ENCODE measurements at places on chromosomes 5 and 9.

DNA sequence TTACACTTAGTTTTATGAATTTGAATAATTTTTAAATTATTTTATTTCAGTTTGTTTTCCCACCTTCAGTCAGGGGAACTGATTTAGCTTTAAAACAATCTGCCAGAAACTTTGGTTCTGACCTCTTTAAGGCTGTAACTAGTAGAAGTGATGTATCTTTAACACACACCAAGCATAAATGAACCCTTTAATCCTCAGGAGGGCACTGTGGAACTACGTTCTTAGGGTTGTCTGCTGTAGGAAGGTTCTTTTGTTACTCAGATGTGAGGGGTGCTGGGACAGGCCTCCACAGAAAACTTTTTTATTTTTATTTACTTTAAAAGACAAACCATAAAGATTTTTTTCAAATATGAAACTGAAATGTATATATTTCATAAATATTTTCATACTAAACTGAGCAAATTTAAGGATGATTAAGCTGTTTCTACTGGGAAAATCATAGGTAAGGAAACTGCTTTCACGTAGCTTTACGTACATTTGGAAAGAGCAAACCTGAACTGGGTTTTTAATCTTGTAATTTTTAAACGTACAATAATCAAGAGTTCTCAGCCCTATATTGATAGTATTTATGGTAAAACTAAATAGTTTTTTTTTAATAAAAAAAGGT lies 5.3 kb downstream of the KLF4 start:
- peak; percentile 31 for DNase-seq

DNA sequence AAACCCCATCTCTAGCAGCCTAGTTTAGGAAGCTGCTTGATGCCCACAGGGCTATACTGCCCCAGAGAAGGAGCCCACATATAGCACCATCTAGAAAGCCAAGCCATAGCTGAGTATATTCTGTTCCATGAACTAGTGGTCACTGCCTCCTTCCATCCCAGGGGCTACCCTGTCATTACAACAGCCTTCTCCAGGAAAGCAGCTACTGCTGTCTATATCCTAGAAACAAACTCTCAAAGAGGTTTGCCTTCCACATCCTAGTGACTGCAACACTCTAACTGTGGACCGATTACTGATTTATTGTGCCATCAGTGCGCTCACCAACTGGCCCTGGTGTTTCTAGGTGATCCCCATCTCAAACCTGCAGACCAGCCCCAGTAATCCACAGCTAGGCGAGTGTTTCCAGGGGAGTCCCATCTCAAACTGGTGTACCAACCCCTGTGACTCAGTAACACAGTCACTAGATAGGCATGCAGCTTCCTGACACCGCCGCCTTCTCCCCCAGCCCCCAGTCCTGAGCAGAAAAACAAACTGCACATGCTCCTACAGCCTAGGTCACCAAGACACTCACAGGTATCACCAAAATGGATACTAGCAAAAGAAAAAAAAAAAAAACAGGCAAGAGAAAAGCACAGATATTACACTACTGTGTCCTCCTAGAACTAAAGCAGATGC lies 14.8 kb downstream of the SPTLC1 start:
- DNase-seq, result no peak

GRCh38 chr9:71763832-71764231 lies 4.5 kb downstream of the CEMIP2 start:
- DNase-seq, result no peak

GRCh38 chr9:34254141-34254913 lies 74.7 kb downstream of the KIF24 start:
- DNase-seq, result no peak

GRCh38 chr5:133404724-133405123 lies 207.6 kb downstream of the FSTL4 start:
- no peak for DNase-seq

DNA sequence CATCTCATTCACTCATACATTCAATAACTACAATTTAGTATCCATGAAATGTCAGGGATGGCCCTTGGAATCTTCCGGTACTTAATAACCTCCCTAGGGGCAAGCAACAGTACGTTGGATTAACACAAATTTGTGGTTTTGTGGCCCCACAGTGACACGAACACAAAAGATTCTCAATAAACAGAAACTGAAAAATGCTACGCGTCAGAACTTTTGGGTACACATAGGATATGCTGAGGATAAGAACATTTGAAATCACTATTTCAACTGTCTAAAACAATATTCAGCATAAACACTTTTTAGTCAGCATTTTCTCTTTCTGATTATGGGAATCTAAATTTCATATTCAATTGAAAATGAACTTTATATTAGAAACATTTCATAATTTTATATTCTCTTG lies 107.0 kb upstream of the GPR151 start:
- DNase-seq, result no peak

DNA sequence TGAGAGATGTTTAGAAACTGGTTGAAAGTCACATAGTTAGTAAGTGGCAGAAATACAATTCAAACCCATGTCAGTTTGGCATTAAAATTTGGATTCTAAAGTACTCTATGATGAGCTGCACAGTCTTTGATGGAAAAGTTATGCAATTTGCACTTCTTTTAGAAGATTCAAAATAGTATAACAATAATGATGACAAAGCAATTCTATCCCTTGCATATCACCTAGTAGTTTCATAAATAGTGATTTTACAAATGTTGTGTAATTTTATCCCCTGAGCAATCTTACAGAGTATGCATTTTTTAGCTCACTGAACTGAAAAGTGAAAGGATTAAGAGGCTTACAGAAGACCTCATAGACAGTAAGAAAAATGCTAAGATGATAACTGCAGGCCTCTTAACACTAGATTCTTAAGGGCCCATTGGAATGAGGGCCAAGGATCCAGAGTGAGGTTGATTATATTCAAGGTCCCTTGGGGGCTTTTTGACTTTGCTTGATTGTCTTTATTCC lies 3.7 kb downstream of the C5orf46 start:
- no peak for DNase-seq

DNA sequence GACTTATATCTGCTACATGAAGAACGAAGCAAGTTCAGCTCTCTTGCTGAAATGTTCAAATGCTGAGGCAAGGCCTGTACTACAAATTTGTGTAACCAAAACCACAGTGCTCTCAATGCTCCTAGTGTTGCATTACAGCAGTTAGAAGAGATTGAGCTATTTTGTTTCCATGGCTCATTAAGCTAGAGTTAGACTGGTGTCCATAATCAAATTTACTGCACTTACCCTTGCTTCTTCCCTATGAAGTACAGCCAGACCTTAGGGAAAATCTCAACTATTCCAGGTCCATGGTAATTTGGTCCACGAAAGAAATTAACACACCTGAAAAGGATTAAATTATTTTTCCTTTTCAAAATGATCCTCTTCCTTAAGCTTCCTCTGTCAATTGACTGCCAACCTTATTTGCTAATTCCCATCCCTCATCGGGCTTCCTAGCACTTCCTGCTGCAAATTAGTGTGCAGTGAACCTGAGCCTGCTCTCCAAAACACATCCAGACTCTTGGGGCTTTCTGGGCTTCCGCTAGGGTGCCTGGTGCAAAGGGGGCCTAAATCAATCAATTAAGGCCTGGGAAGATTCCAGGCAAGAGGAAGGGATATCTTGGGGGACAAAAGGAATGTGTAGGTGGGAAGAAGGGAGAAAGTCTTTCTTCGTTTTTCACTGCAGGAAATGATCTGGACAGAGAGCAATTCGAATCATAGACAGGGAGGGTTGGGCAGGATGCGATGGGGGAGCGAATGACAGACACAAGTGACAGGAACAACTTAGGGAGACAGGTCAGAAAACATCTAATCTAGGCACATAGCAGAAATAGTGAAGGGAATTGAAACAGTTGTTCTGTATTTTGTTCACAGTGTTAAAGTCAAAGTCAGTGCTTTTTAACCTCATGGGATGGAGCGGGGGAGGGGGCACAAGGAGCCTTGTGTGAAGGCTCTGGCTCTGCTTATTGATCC lies 542.4 kb downstream of the RAB3C start:
- no peak for DNase-seq

- DNase-seq, result no peak
These were observed 263.5 kb upstream of the ANKRD55 start for GRCh38 chr5:56496581-56497063.

DNA sequence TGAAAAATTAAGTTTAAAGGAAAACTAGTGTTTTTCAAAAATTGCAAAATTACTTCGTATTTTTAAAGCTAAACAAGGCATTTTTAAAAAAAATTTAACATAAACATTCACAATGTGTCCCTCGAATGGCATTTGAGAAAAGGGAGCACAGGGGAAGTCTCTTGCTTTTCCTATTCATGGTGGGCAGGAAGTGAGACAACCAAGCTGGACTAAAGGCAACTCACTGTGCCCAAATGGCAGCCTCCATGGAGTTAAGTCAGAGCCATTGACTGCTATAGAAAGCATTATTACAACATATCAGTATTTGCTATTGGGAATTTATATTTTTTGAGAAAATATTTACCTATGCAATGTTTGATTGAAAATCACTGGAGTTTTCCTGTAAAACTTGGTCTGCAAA lies 8.3 kb downstream of the HNRNPH1 start:
- DNase-seq, result no peak

DNA sequence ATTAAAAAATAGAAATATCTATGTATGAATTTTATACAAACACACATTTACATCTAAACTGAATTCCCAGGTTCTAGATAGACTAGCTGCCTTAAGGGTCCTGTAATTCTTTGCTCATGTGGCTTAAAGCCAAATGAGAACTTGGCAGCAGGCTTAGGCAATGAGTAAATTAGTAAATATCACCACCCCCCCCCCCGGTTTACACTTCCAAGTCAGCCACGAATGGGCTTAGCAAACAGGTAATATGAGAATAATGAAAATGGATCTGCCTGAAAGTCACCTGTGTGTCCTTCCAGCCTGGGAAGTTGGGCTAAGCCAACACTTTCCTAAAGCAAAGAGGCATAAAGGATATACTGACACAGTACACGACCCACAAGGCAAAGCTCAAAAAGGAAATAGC lies 108.6 kb downstream of the KLHL3 start:
- DNase-seq, result no peak

- DNase-seq, result no peak
These were observed 440.0 kb downstream of the SEMA5A start for GRCh38 chr5:9105851-9106250.

DNA sequence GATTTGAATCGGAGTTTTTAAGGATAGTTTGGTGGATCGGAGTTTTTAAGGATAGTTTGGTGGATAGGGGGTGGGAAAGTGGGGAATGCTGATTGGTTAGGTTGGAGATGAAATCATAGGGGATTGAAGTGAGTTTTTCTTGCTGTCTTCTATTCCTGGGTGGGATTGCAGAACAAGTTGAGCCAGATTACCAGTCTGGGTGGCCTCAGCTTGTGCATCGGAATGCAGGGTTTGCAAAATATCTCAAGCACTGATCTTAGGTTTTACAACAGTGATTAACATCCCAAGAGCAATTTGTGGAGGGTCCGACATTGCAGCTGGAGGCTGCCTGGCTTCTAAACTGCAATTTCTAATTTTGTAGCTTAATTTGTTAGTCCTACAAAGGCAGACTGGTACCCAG lies 23.1 kb upstream of the NXNL2 start:
- DNase-seq, result no peak

- DNase-seq, result no peak
These were observed 447.7 kb downstream of the KIF4B start for GRCh38 chr5:155461304-155461703.

GRCh38 chr9:5554254-5554653 lies 43.9 kb downstream of the PDCD1LG2 start:
- DNase-seq, result no peak

DNA sequence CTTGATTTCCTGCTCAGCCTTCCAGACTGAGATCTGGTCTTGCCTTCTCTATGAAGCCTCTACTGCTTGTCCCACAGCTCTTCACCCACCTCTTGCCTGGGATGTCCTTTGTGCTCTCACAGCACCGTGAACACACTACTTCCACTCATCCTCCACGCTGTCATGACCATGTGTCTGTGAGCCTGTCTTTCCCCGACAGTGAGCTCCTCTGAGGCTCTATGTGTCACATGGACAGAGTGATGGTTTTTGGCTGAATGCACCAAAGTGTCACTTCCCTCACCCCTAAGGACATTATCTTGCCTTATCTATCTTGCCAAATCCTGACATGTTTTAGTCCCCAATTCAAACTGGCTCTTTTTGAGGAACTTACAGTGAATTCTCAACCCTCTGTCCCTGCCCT lies 11.3 kb downstream of the PHYKPL start:
- no peak for DNase-seq

GRCh38 chr5:38757451-38758245 lies 88.2 kb upstream of the OSMR start:
- DNase-seq, result no peak

DNA sequence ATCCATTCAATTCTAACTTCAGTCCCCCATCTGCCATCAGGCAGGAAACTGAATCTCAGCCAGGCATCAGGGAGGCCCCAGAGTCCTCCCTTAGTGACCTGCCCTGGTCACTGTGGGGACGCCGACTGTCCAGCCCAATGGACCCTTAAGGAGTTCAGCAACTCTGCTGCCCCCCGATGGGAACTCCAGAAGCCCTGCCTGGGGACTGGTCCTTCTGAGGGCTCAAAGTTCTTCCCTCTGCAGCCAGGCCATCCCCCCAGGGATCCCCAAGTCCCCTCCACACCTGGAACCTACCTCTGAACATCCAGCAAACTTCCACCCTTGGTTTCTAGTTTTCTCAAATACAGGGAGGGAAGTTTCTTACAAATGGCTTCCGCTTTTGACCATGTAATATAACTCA lies 76.8 kb downstream of the UBE2QL1 start:
- DNase-seq, result no peak

DNA sequence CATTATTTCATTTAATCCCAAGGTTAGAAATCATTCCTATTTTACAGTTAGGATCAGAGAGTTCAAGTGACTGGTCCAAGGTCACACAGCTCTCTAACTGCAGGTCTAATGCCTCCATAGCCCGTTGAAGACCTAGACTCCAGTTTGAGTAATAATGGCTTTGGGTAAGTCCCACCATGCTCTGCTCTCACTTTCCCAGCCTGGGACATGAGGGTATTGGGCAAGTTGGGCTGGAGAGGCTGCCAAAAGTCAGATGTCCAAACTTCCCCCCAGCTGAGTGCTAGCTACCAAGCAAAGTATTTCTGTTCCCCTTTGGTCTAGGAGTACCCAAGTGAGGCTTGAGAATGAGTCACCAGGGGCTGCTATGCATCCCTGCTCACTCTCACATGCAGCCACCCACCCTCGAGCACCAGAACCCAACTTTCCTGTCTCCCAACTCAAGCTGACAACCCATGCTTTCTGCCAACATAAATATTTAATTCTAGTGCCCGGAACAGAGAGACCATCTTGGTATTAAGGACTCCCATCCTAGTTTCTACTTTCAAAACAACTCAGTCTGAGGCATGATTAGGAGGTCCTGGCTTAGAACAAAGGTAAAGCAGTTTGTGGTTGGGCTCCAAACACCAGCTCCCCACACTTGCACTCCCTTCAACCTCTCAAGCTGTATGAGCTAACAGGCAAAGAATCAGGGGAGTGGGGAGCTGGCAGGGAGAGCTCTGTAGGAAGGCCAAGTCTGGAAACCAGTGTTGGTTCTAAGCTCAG lies 236.5 kb upstream of the TRIM32 start:
- no peak for DNase-seq
